SK-MEL-5 (cell line): ENCODE measurements at places on chromosomes 7 and 10. TPM values are rescaled to one million over a fixed set of nuclear protein-coding genes. Genes with fewer than 3 reads are reported as not detected.

Gene CYP26C1
- total RNA-seq = not detected in 2 replicates

Gene SH2B2
- total RNA-seq = 2.5 and 4.5 TPM in 2 replicates

Gene BTRC
- 6.3 TPM in 2 replicates for total RNA-seq

Gene TFPI2
- total RNA-seq = 13.5 and 14.1 TPM in 2 replicates

Gene KCNIP2
- total RNA-seq = 1.1 and 1.6 TPM in 2 replicates

Gene PDK4
- total RNA-seq = 304 and 331 TPM in 2 replicates

Gene PTF1A
- total RNA-seq = not detected in 2 replicates

Gene GOLGA7B
- total RNA-seq = 14.9 and 15.8 TPM in 2 replicates

Gene HK1
- 18.9 and 22.9 TPM in 2 replicates for total RNA-seq

Gene SORBS1
- 36.6 and 37.0 TPM in 2 replicates for total RNA-seq

Gene WNT8B
- total RNA-seq = not detected in 2 replicates

Gene CPN1
- 69.4 and 74.7 TPM in 2 replicates for total RNA-seq

Gene PTER
- 20.7 and 21.5 TPM in 2 replicates for total RNA-seq

Gene GIMAP1
- total RNA-seq = not detected in 2 replicates
